ENCODE measurements at places on chromosomes 11 and 22.

- no peak for DNase-seq
Observed at GRCh38 chr22:37661160-37661924, 2.8 kb downstream of the PDXP start.

DNA sequence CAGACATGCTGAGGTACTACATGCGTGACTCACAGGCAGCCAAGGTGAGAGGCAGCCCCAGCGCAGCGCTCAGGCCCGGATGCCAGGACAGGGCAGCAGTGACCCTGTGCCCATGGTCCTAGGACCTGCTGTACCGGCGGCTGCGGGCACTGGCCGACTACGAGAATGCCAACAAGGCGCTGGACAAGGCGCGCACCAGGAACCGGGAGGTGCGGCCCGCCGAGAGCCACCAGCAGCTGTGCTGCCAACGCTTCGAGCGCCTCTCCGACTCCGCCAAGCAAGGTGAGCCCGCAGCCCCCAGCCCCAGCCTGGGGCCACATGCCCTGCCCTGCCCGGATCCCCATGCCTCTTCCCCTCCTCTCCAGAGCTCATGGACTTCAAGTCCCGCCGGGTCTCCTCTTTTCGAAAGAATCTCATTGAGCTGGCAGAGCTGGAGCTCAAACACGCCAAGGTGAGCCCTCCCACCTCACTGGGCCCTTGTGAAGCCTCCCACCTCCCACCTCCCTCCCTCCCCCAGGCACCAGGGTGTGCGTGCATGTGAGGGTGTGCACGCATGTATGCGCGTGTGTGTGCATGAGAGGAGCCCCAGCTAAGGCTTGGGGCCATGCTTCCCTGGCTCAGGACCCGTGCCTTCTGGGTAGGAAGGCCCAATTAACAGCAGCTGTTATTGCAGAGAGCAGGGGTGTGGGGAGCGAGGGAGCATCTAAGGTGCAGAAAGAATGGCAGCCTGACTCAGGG lies 5.3 kb downstream of the CFL1 start:
- no peak for DNase-seq

DNA sequence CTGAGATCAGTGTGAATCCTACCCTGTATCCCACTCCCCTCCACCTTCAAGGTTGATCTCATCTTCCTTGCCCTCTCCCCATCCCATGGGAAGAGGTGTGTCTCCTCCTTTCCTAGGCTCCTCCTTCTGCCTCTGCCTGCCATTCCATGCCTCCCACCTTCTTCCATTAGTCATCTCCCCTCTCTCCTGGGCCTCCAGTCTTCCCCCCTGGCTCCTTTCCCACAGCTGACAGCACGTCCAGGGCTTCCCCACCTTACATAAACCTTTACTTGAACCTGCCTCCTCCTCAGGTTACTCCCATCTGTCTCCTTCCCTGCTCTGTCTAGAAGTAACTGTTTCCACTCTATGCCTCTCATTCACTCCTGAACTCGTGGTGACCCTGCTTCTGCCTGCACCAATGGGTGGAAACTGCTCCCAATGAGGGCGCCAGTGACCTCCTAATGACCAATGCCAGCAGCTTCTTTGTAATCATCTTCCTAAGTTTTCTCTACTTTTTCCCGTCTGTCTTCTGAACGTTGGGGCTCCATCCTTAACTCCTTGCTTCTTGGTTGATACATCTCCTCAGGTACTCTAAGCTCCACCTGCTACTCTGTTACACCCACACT lies 266.9 kb upstream of the NARS2 start:
- no peak for DNase-seq

- no peak for DNase-seq
Observed at GRCh38 chr22:19525666-19526065, 1.5 kb upstream of the CLDN5 start.

DNA sequence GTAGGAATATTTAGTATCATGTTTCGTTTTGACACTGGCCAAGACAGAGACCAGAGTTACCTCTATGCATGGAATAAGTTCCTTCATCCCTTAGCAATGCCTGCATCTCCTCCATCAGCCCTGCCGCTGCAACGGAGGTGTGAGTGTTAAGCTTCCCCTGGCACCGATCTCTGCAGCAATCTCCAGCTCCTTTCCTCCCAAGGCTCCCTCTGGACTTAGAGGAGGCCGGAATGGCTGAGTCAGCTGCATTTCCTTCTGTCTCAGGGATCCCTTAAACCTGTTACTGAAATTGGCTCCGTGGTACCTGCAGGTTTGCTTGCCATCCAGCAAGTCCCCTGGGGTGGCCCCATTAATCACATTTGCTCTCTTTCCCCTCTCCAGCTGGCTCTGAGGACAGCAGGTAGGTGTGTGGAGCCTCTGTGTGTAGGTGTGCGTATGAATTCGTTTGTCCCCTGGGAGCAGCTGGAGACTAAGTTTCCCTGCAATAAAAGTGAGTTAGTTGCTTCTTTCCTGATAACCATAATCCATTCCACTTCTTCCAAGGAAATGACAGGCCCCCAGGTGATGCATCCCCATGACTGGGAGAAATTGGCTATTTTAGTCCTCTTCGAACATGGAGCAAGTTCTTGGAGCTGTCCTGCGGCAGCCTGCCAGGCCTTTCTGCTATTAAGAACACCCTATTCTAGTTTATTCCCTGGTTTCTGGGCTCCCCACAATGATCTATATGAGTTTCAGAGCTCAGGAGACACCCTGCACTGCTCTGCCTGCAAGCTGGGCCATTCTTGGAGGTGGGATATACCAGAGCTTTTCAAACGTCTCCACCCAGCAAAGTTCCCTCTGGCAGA lies 457.2 kb upstream of the CADM1 start:
- no peak for DNase-seq

- no peak for DNase-seq
Observed at GRCh38 chr11:120792306-120792705, 231.6 kb upstream of the TBCEL start.

GRCh38 chr11:36135076-36135475 lies 154.1 kb downstream of the COMMD9 start:
- DNase-seq, result no peak

- no peak for DNase-seq
Observed at GRCh38 chr11:10537600-10537999, 3.4 kb downstream of the RNF141 start.

GRCh38 chr22:48154943-48155240 lies 1392.4 kb downstream of the TBC1D22A start:
- no peak for DNase-seq

DNA sequence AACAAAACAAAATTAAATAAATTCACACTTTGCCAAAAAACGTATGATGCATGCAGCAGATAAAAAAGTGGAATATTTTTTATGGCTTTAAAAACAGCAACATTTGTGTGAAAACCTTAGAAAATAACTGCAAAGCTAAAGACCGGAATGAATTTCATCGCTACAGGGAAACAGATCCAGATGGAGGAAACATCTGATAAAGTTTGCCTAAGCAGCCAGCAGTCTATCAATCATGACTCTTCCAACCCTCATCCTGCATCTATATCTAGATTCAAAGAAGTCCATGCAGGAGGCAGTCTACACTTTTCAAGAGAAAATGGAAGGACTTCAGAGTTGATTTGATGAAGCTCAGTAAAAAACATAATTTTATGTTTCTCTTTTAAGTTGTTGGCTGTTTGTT lies 126.8 kb downstream of the SWAP70 start:
- no peak for DNase-seq

- DNase-seq, result no peak
Observed at GRCh38 chr22:35864545-35865165, 147.0 kb downstream of the APOL5 start.

- no peak for DNase-seq
Observed at GRCh38 chr11:7536100-7536499, 22.3 kb downstream of the PPFIBP2 start.

- DNase-seq, result no peak
Observed at GRCh38 chr11:100192181-100192580, 494.9 kb upstream of the ARHGAP42 start.

- no peak for DNase-seq
Observed at GRCh38 chr11:76524461-76524860, 79.6 kb downstream of the EMSY start.

- DNase-seq, result no peak
Observed at GRCh38 chr22:39868741-39869140, 24.8 kb downstream of the ENTHD1 start.

DNA sequence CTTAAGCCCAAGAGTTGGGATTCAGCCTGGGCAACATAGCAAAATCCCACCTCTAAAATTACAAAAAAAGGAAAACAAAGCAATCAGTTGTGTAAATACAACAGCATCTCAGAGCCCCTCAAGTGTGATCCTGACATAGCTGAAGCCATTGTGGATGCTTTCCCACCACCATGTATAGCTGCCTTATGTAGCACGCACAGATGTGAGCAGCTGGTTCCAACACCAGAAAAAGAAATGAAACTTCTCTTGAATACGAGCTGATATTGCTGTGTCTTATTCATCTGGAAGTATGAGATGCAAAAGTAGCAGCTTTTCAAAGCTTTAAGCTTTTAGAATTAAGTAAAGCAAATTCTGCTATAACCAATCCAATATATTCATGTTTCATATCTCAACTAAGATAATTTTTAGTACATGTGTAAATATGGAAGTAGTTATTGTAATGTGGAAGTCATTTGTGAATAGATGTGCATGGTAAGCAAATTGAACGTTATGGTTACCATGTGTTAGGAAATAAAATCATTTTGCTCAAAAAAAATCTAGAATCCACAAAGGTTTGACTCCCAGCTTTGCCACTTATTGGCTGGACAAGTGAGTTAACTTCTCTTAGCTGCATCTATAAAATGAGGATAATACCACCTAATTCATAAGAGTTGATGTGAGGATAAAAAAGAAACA lies 63.2 kb downstream of the SGSM3 start:
- DNase-seq, result no peak

- no peak for DNase-seq
Observed at GRCh38 chr11:118015385-118015841, 29.2 kb downstream of the IL10RA start.

GRCh38 chr11:31902706-31903105 lies 91.6 kb upstream of the PAX6 start:
- no peak for DNase-seq

DNA sequence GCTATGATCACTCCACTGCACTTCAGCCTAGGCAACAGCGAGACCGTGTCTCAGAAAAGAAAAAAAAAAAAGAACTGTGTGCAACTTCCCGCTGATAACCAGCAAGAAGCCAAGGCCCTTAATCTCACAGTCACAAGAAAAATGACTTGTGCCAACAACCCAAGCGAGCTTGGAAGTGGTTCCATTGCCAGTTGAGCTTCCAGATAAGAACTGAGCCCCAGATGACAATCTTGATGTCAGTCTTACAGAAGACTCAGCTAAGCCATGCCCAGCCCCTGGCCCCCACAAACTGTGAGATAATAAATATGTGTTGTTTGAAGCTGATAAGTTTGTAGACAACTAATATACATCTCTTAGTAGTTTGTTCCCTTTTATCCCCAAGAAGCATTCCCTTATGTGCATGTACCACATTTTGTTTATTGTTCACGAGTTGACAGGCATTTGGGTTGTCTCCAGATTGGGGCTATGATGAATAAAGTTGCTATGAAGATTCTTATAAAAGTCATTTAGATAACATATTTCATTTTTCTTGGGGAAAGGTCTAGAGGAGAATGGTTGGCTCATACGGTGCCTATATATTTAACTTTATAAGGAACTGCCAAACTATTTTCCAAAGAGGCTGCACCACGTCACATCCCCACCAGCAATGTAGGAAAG lies 85.9 kb downstream of the TIMP3 start:
- DNase-seq, result no peak

All from NK-92 treated with Interleukin-12 subunit alpha and Interleukin-12 subunit beta, amount 100 ng/mL, for 24 hours (cell line).